ENCODE measurements at places on chromosomes 5 and 9.

DNA sequence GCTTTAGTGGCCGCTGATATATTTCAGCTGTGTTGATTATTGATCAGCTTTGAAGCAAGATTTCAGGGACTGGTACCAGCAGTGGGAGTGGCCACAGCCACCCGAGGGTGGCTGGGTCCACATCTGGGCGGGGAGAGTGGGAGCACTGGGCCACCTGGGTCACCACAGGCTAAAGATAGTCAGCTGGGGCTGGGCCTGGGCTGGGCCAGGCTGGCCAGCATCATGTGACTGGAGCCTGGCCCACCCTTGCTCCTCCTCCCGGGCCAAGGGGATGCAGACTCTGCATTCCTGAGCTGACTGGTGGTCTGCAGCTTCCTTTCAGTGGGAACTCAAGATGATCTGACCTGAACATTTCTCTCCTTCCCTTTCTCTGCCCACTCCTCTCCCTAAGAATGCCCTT, 27.1 kb downstream of the LARP1 start:
- DNase-seq: no peak

DNA sequence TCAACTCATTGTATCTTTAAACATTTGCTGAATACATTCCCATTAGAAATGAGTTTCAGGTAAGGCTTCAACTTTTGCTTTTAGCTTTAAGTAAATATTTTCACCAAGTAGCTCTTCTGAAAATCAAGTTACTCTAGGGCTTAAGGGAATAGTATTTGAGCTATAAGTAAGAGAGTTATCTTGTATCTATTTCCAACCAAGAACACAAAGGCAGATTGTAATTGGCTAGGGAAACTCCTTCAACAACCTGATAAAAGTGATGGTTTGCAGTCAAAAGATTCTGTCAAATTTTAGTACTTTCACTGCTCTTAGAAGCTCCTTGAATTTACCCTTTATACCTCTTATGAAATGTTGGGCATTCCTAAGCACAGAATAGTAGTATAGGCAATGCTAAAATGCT, 13.0 kb downstream of the ELL2 start:
- no peak for DNase-seq

GRCh38 chr5:12704955-12705354, 800.7 kb upstream of the CTNND2 start:
- no peak for DNase-seq

GRCh38 chr9:87628346-87628745, 97.6 kb upstream of the CTSL start:
- no peak for DNase-seq

DNA sequence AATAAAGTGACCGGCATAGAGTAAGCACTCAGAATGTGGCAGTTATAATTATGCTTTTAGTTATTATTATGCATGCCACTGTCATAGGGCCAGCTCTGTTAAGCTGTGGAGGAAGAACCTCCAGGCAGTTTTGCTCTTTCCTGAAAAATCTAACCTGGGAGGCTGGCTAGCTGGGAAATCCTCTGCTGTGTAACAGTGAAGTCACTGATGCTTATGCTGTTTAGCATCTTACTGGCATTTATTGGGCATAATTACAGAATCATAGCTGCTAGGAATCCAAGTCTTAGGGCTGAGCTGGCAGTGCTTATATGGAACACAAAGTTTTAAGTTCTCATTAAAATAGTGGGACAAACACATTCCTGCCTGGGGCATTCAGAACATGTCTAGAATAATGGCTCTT, 5.5 kb upstream of the GSN start:
- DNase-seq: no peak

- no peak for DNase-seq
Measured at GRCh38 chr5:180898621-180899246, at the start of gene BTNL8. TSS of gene BTNL8 (plus strand) at chr5:180899159. CDS start at chr5:180899311, 152 bp downstream.

GRCh38 chr9:95901506-95901905, 26.0 kb downstream of the ERCC6L2 start:
- no peak for DNase-seq

- peak; percentile 13 for DNase-seq
Measured at GRCh38 chr5:131488463-131488862, 146.6 kb downstream of the RAPGEF6 start.

- DNase-seq: no peak
Measured at GRCh38 chr9:3971391-3972082, 328.3 kb downstream of the GLIS3 start.

DNA sequence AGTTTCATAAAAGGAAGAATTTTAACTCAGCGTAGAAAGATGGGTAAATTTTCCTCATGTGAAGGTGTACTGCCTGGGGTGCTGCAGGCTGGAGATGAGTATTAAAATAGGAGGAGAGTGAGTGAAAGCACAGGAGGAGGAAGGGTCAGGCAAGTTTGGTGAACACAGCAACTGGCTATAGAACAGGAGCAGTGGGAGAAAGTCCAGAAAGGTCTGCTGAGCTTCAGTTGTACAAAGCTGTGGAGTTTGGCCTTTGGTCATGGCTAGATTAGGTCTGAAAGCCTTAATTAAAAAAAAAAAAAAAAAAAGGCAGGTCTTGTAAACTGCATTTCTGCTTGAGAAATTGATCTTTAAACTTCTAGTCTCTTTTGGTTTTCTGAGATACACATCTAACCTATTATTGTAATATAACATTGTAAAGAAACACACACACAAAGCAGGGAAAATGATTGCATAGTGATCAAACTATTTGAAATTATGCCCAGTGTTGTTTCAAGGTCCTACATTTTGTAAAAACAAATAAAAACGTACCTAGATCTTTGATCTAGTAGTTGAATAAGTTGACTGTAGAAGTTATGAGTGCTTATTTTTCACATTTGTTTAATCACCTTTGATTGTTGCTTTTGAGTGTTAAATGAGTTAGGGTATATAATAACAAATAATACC, 43.6 kb downstream of the MAP3K1 start:
- DNase-seq: no peak

- DNase-seq: no peak
Measured at GRCh38 chr5:59107692-59108091, 524.8 kb downstream of the RAB3C start.

- no peak for DNase-seq
Measured at GRCh38 chr5:94028001-94028400, 286.6 kb upstream of the POU5F2 start.

- no peak for DNase-seq
Measured at GRCh38 chr5:51859624-51860023, 476.4 kb downstream of the ISL1 start.

GRCh38 chr9:115050002-115050490, 67.9 kb downstream of the TNC start:
- no peak for DNase-seq

- DNase-seq: no peak
Measured at GRCh38 chr5:127772531-127772930, 69.3 kb downstream of the CCDC192 start.

- DNase-seq: no peak
Measured at GRCh38 chr9:13529321-13530104, 250.0 kb upstream of the MPDZ start.

- DNase-seq: no peak
Measured at GRCh38 chr9:94577571-94577970, 16.1 kb downstream of the FBP2 start.

DNA sequence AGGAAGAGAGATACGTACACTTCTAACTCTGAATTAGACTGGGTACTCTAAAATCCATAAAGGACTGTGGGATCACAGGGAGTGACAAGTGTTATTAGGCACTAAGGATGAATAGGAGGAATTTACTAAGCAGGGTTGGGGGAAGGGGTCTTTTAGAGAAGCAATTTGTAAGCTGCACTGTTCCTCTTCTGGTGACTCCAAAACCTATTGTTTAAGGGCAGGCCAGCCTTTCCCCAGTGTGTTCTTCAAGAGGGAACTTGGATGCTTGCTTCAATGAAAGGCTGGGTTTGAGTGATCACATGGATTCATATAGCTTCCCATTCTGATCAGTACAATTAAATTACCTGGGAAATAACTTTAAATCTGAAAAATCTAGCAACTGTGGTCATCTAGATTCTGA, 71.8 kb downstream of the STX17 start:
- no peak for DNase-seq

DNA sequence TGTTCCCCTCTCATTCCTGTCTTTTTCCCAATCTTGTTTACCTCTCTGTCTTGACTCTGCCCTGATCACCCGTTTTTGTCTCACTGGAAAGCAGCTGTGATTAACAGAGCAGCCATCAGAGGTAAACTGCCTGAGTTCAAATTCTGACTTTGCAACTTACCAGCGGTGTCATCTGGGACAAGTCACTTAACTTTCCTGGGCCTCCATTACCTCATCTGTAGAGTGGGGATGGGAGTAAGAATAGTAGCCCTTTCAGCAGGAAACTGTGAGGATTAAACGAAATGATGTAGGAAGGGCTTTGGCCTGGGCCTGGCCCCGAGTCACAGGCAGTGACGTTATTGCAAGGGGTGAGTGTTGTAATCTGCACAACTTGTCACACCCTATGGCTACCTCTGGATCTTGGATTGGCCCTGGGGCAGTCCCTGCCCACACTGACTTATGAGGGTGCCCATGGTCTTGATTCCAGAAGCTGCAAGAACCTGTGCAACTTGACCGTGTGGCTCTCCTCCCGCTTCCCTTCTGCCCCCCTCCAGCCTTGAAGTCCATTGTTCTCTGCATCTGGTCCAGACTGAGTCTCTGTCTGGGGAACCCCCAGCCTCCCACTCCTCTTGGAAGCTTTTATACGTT, 657 bp upstream of the PCDH12 start:
- DNase-seq: no peak

DNA sequence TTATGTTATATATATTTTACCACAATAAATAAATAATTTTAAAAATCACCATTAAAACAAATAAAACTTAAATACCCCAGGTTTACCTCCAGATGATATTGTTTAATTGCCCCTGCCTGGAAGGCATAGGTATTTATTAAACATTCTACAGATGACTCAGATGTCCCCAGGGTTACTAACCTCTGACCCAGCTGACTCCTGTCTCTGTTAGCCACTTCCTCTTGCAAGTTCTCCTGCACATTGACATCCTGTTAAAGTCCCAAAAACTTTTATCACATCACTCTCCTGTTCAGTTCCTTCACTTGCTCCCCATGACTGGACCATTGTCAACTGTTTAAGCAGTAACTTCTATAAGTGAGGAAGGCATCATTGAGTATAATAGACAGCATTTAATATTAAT, 37.0 kb upstream of the RAB3C start:
- peak; percentile 84 for DNase-seq

DNA sequence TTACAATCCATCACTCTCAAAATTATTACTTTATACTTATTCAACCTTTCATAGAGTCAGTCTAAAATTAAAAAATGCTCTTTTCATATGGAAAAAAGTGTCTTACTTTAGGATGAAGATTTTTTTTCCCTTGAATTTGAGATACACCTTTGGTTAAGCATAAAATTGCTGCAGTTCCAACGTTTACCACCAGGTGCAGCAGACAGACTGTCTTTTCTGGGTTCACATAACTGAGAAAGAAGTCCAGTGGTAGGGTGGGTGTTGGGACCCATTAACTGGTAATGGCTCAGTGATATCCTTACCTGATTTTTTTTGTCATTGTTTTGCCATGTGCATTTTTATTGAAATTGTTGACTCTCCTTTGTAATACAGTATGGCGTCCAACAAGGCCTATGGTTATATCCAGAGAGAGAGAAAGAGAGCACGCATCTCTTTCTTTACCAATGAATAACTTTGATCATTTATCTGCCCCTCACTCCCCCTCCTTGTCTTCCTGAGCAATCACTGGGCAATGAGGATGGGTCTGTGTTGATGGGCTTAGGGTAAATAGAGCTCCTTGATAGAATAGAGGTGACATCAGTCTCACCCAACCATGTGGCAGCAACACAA, 98.4 kb downstream of the FBXL7 start:
- DNase-seq: peak; percentile 2

DNA sequence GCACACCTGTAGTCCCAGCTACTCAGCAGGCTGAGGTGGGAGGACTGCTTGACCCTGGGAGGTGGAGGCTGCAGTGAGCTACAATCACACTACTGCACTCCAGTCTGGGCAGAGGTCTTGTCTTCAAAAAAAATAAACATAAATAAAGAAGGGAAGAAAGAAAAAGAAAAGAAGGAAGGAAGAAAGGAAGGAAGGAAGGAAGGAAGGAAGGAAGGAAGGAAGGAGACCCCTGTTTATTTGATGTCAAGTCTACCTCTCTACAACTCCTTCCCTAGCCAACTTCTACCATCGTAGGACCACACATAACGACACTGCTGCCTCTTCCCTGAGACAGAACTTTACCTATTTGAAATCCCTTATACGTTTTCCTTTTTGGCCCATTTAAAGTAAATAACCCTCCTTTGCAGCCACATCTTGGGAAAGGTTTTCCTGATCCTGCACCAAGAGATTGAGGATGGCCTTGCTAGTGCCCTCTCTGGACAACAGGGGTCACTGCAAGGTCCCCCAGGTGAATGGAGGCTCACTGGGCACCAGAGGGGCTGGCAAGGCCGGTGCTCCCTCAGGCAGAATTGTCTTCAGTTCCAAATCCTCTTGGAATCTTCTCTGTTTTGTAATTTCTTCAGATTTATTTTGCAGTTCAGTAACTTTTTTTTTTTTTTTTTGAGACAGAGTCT, 10.5 kb downstream of the RPS14 start:
- DNase-seq: peak; percentile 27

GRCh38 chr5:145129797-145130196, 705.3 kb downstream of the PRELID2 start:
- DNase-seq: no peak

- DNase-seq: no peak
Measured at GRCh38 chr9:25960178-25960577, 281.9 kb upstream of the TUSC1 start.

DNA sequence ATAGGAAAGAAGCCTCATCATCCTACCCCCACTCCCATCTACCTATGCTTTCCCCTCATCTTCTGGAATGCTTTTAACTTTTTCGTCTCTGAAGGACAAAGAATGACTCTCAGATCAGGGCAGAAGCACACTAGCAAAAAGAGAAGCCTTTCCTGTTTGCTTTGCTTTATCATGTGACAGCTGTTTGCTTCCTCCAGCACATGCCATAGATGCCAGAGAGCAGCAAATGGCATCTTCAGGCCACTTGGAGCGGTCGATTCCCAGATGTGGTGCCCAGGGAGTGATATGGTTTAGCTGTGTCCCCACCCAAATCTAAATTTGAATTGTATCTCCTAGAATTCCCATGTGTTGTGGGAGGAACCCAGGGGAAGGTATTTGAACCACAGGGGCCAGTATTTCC, 294.8 kb downstream of the GADD45G start:
- DNase-seq: no peak

DNA sequence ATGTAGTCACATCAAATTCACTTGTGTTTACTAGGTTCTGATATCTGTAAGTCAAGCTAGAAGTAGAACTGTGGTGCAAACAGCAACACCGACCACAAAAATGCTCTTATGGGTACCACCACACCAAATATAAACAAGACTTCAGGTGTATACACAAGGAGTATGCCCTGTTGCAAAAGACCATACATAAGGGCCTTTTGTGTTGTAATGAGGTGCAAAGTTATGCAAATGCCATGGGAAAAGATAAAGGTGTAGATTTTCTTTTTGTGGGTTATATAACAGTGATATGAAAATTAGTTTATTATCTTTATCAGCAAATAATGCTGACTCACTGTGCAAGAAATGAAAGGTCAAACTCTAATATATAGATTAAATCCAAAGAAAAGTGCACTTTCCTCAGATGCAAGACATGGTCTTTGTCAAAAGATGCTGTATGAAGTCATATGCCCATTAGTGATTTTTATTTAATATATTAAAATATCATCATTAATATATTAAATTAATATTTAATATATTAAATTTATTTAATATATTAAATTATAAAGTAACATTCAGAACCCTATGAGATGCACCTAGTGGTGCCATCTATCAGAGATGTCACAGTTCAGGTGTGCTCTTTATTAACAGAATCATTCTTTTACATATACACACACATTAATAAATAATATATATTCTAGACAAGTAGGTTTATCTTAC, 26.7 kb upstream of the ALDH1A1 start:
- no peak for DNase-seq

GRCh38 chr9:110622368-110622767, 42.8 kb upstream of the SVEP1 start:
- no peak for DNase-seq
